Stimulated activated CD4-positive, alpha-beta T cell treated with anti-CD3 and anti-CD28 coated beads, TNF-alpha, amount 100 ng/mL, for 24 hours (primary cell): ENCODE measurements at places on chromosomes 3 and 15.
A peak's percentile ranks its signal among the peaks of the same experiment; 100 is the strongest.

DNA sequence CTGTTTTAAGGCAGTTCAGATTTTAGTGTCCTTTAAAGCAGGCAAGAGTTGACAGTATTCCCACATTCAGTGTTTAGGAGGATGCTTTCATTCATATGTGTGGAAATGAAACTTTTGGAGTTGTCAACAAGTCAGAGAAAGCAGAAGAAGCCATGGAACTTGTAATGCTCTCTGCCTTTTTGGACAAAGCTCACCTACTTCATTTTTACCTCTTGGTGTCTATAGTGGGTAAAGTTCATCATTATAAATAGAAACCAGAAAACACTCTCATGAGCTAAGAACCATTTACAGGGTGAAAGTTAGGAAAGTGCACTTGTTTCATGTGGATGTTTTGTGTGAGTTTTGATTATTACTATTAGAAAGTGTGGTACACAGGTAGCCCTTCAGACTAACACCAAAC, 9.2 kb upstream of the NFKBIZ start:
- DNase-seq = no peak

DNA sequence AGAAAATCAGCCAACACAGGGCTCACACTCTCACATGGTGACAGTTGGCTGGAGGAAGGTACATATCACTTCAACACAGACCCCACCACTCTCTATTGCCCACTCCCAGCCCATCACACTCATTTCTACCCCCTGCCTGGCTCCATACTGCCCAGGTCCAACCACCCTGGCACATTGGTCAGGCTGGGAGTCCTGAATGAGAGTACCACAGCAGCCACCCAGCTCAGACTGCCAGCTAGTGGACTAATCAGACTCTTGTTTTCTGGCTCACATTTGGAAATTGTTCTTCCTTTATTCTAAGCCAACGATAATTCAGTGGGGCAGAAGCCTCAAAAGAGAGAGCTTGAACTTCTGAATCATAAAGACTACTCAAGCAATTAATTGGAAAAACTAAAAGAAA, 20.0 kb downstream of the MRPL46 start:
- no peak for DNase-seq

GRCh38 chr15:79608066-79608864, 176.1 kb downstream of the MINAR1 start:
- DNase-seq = no peak

DNA sequence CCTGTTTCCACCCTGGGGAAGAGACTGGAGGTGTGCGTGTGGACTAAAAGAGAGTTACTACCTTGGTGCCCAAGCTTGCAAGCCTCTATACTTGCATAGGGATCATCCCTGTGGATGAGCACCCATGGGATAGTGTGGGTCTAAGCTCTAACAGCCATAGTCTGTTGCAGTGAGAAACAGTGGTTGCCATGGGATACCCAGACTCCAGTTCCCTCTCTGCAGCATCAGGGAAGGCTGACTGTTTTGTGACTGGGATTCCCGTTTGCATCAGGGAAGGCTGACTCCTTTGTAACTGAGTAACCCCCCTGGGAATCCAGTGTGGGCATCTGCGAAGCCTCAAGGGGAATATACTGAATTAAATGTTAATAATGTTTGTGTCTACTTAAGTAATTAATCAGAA, 196.1 kb downstream of the ZNF621 start:
- no peak for DNase-seq

- DNase-seq = no peak
These were observed 206.0 kb downstream of the THRB start for GRCh38 chr3:24288496-24289236.

GRCh38 chr3:50241163-50241562, 5.2 kb downstream of the GNAI2 start:
- DNase-seq = no peak

DNA sequence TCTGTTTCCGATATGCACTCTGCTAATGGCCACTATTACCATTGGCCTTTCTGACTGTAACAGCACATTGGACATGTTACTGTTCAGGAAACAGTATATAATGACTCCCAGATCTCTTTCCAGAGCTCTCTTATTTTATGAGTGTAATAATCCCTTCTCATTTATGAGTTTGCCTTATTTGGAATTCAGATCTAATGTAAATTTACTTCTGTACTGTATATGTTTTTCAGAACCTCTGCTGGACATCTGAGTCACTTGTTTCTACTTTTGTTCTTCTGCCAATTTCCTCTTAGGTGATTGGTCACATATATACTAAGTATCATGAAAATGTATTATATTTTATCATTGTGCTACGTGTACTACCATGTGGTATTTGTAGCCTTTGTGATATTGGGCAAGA, 30.5 kb downstream of the RSRC1 start:
- DNase-seq = no peak

- DNase-seq = no peak
These were observed 216.5 kb downstream of the ZNF385D start for GRCh38 chr3:21534462-21534861.

DNA sequence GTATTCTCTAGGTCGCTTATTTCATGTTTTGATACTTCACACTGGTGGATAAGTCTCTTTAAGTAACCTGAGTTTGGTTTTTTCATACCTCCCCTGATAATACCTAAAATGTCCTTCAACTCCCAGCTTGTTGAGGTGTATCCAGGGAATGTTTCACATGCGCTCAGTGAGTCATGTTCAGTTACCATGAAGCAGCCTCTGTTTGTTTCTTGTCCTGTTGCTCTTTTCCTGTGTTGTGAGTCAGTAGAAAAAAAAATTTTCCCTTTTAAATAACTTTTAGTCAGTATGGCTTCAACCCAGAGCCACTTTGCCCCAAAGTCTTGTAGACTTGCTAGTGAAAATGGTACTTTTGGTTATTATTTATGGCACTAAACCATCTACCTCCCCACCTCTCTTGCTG, 278.4 kb upstream of the ZPLD1 start:
- no peak for DNase-seq

- no peak for DNase-seq
These were observed 226.2 kb downstream of the PDCD6IP start for GRCh38 chr3:34024447-34025240.

GRCh38 chr3:151307583-151308488, 8.8 kb downstream of the GPR87 start:
- DNase-seq = no peak

- DNase-seq = no peak
These were observed 56.3 kb upstream of the LRIG1 start for GRCh38 chr3:66557170-66557569.

- DNase-seq = peak; percentile 72
These were observed 152.9 kb downstream of the TPRG1 start for GRCh38 chr3:189324538-189325138.

- peak; percentile 96 for DNase-seq
These were observed at the start of gene WDR5B for GRCh38 chr3:122415762-122416654. Gene WDR5B, minus strand, starts transcription at chr3:122416062. Its CDS starts 534 bp downstream, at chr3:122415528.

- no peak for DNase-seq
These were observed 86.0 kb upstream of the NDN start for GRCh38 chr15:23773093-23773492.

- no peak for DNase-seq
These were observed 76.4 kb downstream of the FSIP1 start for GRCh38 chr15:39706206-39706605.

DNA sequence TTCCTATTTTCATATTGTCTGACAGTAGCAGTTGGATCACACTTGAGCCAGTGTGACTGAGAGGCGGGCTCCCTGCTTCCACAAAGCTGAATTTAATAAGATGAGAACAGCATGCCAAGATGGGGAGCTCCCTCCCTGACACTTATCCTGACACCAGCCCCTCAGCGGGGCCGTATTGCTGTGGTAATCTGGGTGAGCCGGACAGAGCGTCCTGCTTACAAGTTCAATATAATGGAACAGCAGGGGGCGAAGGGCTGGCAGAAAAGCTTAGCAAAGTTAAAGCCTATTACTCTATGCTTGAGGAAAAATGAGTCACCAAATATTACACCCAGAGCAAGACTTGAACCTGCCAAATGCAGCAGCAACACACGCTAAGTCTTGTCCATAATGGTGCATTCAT, 163.8 kb upstream of the CMC1 start:
- DNase-seq = no peak

GRCh38 chr15:31278544-31279220, 48.0 kb upstream of the KLF13 start:
- DNase-seq = no peak

DNA sequence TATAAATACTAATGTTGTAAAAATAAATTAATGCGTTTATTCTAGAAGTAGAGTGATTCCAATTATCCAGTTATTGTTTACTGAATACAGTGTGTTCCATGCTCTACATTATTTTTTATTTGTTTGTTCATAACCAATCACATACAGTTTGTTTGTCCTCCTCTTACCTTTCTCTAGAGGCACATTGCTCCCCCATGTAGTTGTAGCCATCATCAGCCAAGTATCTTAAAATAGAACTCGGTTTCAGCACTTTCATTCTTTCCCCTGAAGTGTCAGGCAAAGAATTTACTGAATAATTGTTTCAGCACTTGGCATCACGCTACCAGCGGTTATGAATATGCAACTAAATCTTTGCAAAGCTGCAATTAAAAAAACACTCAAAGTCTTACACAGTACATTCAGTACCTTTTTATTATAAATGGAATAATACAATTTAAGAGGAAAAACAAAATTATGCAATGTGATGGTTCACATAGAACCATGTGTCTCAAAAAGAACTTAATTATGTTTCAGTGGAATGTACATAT, 448.6 kb upstream of the ATP10A start:
- no peak for DNase-seq

- DNase-seq = no peak
These were observed 110.0 kb downstream of the ARNT2 start for GRCh38 chr15:80514071-80514780.

DNA sequence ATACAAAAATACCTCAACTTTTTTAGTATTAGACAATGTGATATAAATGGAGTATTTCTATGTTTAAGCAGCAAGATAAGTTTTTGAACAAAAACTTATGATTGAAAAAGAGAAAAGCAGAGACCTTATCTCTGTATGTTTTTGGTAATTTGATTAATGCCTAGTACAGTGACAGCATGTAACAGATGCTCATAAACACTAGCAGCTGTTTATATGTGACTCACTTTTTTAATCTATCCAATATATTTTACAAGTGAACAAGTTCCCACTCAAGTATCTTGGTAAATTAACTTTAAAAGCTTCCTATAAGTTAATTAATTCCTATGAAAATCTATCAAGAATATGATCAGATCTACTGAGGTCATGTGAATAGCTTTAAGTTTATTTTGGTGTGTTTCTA, 55.1 kb downstream of the NGLY1 start:
- no peak for DNase-seq

GRCh38 chr15:92149465-92149864, 244.2 kb upstream of the ST8SIA2 start:
- no peak for DNase-seq

DNA sequence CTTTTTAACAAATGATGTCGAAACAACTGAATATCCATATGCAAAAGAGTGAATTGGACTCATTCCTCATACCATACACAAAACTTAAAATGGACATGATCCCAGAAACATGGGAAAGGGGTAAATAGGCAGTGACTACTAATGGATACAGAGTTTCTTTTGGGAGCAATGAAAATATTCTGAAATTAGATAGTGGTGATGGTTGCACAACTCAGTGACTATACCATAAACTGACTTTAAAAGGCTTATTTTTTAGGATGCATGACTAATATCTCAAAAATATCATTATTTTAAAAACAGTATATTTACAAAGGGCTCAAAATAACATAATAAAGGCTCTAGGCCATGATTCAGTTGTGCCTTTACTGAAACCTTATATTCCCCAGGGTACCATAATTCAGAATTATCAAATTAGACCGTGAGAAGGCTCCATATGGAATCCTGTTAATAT, 16.3 kb upstream of the ATP13A3 start:
- no peak for DNase-seq
